ENCODE measurements at places on chromosomes 2 and 18.

- no peak for DNase-seq
These were observed 78.8 kb upstream of the IGFBP5 start for GRCh38 chr2:216774180-216774579.

GRCh38 chr2:152500772-152501171, 165.8 kb downstream of the FMNL2 start:
- DNase-seq, result peak; percentile 43

DNA sequence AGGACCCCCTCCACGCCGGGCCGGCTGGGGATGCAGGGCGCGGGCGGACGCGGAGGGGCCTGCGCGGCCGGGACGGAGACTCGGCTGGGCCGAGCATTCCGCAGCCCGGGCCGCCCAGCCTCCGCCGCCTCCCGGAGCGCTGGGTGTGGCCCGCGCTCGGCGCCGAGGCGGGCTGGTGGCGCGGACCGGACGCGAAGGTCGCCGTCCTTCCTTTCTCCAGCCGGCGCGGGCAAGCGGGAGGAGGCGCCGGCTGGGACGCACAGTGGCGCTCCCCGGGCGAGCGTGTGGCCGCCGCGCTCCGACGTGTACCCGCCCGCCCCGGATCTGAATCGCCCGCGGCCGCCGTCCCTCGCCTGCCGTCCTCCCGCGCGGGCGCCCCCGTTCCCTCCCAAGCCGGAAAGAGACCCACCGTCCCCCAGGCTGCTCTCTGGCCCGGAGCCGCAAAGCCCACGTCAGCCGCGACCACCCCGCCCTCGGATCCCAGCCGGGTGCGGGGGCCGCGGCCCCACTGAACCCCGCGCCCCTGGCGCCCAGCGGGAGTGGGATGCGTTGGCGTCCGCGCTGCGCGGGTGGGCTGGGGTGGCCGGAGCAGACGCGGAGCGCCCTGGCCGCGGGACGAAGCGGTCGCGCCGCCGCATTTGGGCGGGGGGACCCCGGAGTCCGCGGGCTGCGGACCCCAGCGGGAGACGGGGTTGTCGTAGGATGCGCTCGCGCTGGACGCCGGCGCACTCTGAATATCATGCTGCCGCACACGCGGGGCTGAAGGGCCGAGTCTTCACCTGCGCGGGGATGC, 634 bp downstream of the SPATS2L start:
- peak; percentile 48 for DNase-seq

- DNase-seq, result no peak
These were observed 13.1 kb downstream of the HS6ST1 start for GRCh38 chr2:128305555-128306080.

DNA sequence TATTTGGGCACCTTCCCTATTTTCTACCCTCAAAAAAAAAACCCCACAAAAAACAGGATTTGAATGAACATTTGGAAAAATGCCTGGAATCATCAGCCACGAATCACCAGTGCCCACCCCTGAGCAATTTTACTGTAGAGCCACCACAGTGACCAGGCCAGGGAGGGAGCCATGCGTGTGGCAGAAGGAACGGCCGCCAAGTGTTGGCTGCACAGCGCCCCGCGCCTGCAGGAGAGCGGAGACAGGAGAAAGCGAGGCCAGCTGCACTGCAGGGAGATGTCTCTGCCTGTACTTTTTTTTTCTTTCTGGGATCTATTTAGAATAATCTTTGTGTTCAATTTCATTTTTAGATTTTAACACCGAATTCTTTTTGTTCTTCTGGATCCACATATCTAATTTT, 269.3 kb upstream of the RAB12 start:
- DNase-seq, result no peak

DNA sequence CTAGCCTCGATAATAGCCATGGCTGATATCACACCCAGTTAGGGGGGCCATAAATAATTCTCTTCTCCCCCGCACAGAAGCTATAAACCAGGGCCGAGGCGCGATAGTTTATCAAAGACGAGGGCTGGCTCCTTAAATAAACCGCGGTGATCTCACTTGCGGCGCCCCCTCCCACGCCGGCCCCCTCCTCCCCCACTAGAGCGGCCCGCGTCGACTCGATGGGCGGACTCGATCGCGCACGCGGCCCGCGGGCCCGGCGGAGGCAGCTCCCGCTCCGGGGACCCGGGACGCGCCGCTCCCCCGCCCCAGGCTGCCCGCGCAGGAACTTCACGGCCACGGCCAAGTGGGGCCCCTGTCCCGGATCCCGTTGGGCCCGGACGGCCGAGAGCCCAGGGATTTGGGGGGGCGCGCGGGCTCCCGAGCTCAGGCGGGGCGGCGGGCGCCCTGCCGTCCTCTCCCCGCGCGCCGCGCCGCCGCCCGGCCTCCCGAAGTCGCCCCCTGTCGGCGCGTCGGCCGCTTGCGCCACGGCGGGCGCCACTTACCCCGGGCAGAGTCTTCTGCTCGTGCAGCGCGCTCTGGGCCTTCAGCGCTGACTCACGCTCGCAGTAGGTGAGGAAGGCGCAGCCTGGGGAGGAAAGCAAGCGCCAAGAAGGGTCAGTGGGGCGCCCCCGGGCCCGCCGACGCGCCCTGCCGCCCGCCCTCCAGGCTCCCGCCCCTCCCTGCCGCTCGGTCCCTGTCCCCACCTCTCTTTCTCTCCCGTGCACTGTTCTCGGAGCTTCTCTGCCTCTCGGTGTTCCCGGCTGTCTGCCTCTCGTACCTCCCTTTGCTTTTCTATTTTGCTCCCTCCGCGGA, 80.4 kb downstream of the CELF4 start:
- DNase-seq, result no peak

GRCh38 chr2:186256540-186256939, 229.5 kb upstream of the ZC3H15 start:
- DNase-seq, result no peak

DNA sequence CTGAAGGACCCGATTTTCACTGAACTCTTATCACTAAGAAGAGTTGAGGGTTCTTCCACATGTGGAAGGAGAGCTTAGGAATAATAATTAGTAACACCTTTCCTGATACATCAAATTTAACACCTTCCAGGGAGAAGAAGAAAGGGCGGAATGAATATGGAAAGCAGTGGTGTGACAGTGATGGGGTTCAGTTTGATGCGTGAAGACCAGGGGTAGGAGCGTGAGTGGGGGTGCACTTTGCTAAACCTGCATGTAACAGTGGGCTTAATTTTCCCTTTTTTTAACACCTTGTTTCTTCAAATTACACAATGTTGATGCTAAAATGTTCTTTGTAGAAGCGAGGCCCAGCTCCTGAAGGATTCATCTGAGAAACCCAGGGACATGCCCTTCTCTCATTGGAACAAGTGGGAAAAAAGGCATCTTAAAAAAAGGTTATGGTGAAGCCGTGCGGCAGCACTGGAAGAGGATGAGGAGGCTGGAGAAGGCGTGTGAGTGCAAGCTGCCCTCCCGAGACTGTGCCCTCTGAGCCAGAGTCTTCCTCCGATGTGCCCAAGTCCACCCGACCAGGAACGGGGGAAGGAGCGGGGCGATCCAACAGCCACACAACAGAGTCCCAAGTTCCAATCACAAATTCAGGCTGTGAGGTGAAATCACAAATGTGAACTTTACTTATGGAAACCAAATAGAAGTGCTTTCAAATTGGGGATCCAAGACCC, 80.8 kb downstream of the MBP start:
- no peak for DNase-seq

GRCh38 chr2:109365131-109365530, 236.1 kb downstream of the SH3RF3 start:
- no peak for DNase-seq

DNA sequence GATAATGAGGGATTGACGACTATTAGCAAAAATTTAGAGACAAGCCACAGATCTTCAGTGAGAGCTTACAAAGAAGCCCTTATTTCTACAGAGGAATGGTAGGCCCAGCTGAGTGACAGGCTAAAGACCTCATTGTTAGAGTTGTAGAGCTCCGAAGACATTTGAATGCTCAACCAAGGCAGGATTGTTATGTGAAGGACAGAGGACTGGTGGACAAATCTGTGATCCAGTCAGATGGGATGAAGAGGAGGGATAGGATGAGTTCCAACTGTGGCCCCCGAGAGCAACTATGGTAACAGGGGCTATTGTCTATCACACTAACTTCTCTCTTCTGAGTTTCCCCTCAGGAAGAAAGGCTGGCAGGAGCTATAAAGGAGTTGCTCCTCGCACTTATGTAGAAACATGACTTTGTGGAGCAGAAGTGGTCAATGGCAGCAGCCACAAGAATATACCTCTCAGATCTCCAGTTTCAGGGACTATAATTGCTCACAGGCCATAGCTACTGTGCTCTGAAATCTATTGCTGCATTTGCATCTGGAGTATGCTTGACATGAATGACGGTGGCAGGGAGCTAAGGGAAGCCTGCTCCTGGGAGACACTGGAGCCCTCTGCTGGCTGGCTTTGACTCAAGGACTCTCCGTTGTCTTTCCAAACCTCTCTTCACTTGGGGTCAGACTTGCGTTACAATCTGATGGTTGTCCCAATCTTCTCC, 50.3 kb upstream of the GREB1L start:
- peak; percentile 64 for DNase-seq

DNA sequence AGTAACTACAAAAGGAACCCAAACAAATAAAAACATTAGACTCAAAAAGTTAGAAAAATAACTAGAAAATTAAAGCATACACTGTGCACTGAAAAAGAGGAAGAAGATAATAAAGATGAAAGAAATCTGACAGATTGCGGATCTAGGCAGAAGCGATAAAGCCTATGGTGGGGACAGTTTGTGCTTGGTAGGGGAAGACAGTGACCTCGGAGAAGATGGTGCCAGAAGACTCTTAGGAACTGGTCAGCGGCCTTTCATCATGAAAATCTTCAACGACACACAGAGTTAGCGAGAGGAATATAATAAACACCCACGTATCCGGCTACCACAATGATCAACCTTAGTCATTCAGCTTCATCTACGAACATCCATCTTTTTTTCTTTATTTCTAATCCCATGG, 180.5 kb downstream of the HDAC4 start:
- no peak for DNase-seq

GRCh38 chr2:109514857-109515256, 98.9 kb downstream of the SEPTIN10 start:
- DNase-seq, result no peak

GRCh38 chr18:45690975-45691815, 32.8 kb upstream of the SLC14A1 start:
- peak; percentile 52 for DNase-seq

DNA sequence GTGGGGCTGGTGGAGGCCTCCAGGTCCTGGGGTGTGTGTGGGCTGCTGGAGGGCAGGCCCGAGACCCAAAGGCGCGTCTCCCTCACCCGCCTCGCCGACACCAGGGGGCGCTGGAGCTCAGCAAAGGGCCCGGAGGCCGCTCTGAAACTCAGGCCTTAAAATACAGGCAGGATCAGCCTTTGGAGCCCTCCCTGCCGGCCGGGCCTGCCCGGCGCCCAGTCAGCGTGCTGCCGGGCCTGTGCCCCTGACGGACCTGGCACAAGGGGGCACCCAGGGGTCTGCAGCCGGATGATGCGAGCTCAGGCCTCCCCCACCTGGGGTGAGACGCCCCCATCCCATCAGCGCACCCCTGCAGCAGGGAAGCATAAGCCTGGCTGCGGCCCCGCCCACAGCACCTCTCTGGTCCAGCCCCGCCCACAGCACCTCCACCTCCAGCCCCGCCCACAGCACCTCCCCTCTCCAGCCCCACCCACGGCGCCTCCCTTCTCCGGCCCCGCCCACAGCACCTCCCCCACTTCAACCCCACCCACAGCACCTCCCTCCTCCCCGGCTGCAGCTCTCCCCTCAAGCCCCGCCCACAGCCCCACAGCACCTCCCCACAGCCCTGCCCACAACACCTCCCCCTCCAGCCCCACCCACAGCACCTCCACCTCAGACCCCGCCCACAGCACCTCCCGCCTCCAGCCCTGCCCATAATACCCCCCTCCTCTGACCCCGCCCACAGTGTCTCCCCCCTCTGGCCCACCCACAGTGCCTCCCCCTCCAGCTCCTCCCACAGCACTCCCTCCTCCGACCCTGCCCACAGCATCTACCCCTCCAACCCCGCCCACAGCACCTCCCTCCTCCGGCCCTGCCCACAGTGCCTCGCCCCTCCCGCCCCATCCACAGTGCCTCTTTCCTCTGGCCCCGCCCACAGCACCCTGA, 92.8 kb upstream of the OTOS start:
- peak; percentile 34 for DNase-seq

DNA sequence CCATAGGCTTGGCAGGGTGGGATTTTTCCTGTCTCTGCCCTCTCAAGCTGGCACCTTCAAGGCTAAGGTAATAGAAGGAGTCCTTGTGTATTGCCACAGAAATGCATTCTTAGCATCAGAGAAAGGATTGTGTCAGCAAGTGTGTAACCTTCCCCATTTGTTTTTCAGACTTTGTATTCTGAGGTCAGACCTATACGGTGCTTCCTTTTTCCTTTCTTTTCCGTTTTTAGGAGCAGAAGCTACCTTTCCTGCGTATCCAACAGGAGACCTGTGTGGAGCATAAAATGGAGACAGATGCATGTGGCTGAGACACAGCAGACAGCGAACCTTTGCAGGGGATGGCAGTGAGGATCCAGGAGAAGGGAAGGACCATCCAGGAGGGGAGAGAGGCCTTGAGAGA, 46.6 kb downstream of the ARL5A start:
- DNase-seq, result no peak

DNA sequence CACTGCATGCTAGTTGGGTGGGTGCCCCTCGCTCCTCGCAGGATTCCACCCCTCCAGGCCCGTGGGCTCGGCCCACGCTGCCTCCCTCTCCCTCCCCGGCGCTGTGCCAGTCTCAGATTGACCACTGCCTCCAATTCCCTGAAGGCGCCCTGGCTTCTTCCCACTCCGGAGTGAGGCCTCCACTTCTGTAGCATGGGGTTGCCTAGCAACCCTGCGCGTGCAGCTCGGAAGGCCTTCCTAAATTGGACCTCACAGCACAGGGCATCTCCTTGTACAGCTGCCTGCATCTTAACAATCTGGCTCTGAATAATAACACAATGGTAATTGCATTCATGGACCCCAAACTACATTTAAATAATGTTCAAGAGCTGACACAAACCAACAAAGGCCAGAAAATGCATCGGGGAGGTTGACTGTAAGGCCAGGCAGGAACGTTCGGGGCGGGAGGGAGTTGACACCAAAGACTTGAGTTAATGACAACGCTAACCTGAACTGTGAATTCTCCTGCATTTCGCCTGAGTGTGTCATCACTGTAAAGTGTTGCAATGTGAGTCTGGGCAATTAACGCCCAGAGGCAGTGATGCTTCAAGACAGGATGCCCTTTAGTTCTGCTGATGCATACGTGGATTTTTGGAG, 222.9 kb downstream of the ZBTB7C start:
- no peak for DNase-seq

Measured in substantia nigra (tissue), 51 donors.